ENCODE measurements at places on chromosomes 12 and 14. TPM values are rescaled to one million over a fixed set of nuclear protein-coding genes. Genes with fewer than 3 reads are reported as not detected.

STAC3 gene
- total RNA-seq, result 5.5 TPM

DEGS2 gene
- total RNA-seq, result 1.3 TPM

ALX1 gene
- not detected for total RNA-seq

SYT10 gene
- total RNA-seq, result not detected

TBX3 gene
- total RNA-seq, result not detected
